ENCODE measurements at places on chromosomes 7 and 10.
A peak's percentile ranks its signal among the peaks of the same experiment; 100 is the strongest.

- peak; percentile 27 for DNase-seq
These were observed 20.6 kb downstream of the HYAL4 start for GRCh38 chr7:123865517-123866117.

- DNase-seq: no peak
These were observed at the start of gene COL13A1 for GRCh38 chr10:69801434-69802315. Gene COL13A1, plus strand, starts transcription at chr10:69801906. Its CDS starts 518 bp downstream, at chr10:69802424.

- DNase-seq: no peak
These were observed 233.6 kb upstream of the BMPER start for GRCh38 chr7:33671531-33672262.

DNA sequence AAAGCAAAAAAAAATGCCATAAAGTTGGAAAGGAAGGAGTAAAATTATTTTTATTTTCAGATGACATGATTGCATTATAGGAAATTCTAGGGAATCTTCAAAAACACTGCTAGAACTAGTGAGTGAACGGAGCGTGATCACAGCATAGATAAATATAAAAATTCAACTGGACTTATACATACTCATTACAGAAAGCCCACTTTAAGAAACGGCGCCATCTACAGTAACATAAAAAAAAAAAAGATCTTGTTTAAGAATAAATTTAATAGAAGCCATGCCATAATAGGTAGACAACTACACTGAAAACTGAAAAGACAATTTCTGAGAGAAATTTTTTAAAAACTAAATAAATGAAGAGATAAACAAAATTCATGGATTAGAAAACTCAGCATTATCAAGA, 623.1 kb upstream of the MGMT start:
- DNase-seq: no peak

Data from GM04504 (cell line).